8988T (cell line): ENCODE measurements at places on chromosomes 7 and 10.

GRCh38 chr10:97583476-97583875 is 713 bp upstream of the HOGA1 start:
- DNase-seq, result no peak

DNA sequence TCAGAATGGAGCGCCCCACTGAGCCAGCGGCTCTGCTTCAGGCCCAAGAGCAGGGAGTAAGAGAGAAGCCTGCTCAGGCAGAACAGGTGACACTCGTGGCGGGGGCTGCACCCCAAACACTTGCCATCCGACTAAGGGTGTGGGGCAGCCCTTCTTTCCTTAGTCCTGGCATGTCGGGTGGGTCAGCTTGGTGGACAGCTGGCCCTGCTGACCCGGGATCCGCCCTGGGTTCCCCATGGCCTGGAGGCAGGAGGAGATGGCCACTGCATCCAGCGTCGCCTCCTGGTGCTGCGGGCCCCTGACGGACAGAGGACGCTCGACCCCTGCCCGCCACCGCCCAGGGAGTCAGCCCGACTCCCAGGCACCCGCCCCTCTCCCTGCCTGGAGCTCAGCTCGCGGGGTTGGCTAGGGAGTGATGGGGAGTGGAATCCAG is 1.2 kb upstream of the PAOX start:
- DNase-seq, result no peak

DNA sequence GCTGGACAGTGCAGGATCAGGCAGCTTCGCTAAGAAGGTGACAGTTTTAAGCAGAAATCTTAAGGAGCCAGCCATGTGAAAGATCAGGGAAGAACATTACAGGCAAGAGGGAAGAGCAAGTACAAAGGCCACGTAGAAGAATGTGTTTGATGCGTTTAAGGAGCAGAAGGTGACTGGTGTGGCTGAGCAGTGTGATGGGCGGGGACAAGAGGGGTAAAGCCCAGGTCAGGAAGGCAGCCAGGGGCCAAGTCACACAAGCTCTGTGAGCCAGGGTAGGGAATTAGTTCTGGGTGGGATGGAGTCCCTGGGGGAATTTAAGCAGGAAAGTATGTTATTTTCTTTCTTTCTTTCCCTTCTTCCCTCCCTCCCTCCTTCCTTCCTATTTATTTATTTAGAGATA is 166.9 kb downstream of the SH3PXD2A start:
- DNase-seq, result no peak

GRCh38 chr7:139658908-139659675 is 118.7 kb downstream of the HIPK2 start:
- DNase-seq, result no peak

DNA sequence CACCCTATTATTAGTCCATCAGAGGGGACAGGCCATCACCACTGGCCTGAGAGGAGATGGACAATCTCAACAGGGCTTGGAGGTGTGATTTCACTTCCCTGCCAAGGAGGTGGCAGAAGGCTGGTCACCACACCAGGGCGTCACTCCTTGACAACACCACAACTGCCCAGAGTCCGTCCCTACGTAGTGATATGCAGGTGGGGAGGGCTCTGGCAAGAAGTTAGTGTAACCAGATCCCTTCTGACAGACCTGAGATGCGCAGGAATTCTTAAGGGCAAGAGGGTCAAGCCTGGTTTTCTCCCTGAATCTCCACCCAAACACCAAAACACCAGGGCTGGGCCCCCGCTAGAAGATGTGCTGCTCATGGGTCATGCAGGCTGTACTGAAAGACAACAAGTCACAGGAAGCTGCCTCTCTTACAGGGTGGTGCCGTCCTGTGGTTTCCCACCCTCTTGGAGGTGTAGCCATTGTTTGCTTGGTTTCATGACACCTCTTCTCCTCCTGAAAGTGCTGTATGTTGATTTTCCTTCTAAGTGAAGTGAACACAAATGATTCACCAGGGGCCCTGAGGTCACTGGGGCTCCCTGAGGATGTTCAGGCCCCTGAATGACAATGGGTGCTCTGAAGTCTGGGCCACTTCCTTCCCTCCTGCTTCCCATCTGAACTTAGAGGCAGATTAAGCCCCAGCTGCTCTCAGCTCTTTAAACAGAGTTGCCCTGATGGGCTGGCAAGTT is 27.1 kb downstream of the ATXN7L1 start:
- no peak for DNase-seq

GRCh38 chr7:22630069-22630468 is 96.9 kb upstream of the IL6 start:
- no peak for DNase-seq

- DNase-seq, result no peak
These were observed 43.4 kb upstream of the PPP2R2D start for GRCh38 chr10:131857156-131858117.
